Activated CD8-positive, alpha-beta memory T cell treated with anti-CD3 and anti-CD28 coated beads for 24 hours (primary cell): ENCODE measurements at places on chromosomes 6 and 20.
A peak's percentile ranks its signal among the peaks of the same experiment; 100 is the strongest.

GRCh38 chr6:1834207-1834606 is 224.5 kb downstream of the FOXC1 start:
- no peak for DNase-seq

DNA sequence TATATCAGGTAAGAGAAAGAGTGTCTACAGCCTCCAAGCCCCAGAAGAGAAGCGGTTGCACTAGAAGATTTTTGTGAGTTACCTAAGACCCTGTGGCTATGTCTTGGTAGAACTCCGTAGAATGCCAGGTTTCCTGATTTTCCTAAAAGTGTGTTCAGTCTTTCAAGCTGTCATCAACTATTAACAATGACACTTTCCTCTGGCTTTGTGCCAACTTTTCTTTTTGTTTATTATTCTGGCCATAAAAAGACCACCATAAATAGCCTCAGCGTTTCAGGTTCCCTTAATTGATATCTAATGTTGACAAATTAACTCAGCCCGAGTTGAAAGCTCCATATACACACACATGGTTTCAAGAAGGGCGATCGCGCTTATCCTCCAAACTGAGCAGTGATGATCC is 1.2 kb downstream of the PAK5 start:
- DNase-seq = no peak

GRCh38 chr6:45416700-45417099 is 39.0 kb upstream of the SUPT3H start:
- no peak for DNase-seq

DNA sequence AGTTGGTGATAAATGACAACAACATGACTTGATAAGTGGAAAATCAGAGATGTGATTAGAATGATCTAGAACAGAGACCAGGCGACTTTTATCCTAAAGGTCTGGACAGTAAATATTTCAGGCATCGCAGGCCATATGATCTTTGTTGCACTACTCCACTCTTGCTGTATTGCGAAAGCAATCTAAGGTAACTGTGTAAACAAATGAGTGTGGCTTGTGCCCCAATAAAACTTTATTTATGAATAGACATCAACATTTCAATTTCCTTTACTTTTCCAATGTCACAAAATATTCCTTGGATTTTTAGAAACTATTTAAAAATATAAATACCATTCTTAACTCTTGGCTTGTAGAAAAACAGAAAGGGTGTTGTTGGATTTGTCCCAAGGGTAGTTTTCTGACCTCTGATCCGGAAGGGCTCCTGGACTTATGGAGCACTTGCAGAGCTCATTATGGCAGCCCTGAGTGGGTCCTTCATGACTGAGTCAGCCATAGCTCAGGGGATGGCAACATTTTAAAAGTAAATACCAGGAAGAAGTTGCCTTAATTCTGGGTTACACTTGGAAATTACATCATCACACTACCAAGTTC is 34.5 kb downstream of the IL20RA start:
- no peak for DNase-seq

- no peak for DNase-seq
Observed at GRCh38 chr6:34362176-34362575, 30.3 kb downstream of the NUDT3 start.

DNA sequence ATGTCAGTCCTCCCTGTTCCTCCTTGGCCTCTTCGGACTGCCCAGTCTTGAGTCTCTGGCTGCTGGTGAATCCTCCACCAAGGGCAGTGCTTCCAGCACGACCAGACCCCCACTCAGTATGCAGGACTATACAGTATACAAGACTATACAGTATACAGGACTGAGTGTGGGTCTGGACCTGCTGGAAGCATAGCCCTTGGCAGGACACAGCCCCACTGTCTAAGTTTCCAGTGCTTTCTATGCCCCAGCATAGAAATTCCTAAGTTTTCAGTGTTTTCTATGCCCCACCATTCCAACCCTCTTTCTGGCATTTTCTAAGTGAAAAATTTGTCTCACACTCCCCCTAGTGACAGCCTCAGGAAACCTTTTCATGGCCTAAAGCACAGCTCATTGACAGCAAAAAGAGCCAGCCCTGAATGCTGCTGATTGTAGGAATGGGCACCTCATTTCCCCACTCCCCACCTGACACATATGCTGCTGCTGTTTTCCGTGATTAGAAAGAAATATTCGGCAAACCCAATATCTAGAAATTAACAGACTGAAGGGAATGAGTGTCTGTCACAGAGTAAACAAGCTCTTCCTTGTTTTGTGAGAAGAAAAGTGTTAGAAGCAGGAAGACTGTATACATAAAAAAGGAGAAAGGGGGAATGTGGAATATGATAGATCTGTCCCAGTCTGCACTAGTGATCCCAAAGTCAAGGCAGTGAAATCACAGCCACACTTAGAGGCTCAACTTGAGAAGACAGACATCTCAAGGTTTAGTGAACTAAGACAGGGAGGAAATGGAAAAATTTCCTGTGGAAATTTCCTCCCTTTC is 206.9 kb downstream of the IBTK start:
- DNase-seq = no peak

GRCh38 chr20:59999502-59999901 is 41.3 kb downstream of the CDH26 start:
- no peak for DNase-seq

DNA sequence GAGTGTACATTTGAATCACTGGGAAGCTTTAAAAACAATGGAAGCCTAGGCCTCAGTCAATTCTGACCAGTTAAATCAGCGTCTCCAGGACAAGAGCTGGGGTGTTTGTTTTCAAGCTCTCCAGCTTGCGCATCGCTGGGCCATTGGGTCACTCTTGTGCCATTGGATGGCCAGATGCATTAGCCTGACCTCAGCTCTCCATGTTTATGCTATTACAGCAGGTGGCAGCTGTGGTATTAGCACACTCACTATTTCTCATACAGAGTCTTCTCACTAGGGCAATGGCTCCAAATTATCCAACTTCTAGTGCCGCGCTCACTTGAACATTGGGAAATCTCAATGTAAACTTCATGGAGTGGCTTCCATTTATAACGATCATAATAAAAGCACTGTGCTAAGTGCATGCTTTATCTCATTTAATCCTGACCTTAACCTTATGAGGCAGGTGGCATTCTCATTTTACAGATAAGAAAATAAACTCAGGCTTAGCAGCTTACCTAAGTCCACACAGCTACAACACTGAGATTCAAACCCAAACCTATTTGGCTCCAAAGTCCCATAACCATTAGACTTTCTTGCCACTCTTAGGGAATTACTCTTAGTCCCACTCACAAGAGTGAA is 108.8 kb downstream of the PPP1R14C start:
- DNase-seq = no peak

- DNase-seq = no peak
Observed at GRCh38 chr6:38804358-38804757, 89.2 kb downstream of the DNAH8 start.

GRCh38 chr6:10315034-10315433 is 99.8 kb downstream of the TFAP2A start:
- no peak for DNase-seq

DNA sequence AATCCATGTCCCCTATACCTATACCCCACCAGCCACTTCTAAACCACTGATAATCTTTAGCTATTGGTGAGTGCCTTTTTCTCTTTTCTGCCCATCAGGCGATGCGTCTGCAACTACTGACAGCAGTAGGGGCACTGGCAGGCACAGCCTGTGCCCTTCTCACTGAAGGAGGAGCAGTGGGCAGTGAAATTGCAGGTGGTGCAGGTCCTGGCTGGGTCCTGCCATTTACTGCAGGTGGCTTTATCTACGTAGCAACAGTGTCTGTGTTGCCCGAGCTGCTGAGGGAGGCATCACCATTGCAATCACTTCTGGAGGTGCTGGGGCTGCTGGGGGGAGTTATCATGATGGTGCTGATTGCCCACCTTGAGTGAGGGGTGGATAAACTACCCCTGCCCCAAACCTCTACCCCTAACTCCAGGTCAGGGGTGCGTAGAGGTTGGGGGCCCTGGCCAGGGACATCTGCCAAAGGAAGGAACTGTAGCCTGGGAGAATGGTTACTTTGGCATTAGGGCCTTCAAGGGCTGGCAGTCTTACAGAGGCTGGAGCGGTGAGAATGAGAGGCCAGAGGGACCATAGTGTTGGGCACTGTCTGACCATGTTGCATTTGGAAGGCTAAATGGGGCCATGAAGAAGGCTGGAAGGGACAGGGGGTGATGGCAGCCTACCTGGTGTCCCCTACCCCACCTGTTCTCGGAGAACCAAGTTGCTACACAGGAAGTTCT is 851 bp upstream of the HSD17B8 start:
- no peak for DNase-seq

GRCh38 chr6:143513410-143513809 is 1.9 kb upstream of the FUCA2 start:
- no peak for DNase-seq

DNA sequence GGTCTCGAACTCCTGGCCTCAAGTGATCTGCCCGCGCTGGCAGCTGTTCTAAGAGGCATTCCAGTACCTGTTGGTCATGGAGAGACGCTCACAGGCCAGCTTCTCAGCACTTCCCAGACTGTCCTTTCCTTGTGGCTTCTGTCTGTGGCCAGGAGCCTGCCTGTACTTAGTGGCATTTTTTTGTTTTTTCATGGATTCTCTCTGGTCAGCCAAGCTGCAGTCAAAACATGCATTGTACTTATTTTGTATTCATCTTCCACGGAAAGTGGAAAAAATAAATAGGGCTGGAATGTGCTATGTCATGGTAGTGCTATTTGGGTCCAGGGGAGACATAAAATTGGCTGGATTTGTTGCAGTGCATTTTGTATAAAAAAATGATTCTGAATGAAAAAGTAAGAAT is 29.1 kb downstream of the ZDHHC14 start:
- DNase-seq = no peak

DNA sequence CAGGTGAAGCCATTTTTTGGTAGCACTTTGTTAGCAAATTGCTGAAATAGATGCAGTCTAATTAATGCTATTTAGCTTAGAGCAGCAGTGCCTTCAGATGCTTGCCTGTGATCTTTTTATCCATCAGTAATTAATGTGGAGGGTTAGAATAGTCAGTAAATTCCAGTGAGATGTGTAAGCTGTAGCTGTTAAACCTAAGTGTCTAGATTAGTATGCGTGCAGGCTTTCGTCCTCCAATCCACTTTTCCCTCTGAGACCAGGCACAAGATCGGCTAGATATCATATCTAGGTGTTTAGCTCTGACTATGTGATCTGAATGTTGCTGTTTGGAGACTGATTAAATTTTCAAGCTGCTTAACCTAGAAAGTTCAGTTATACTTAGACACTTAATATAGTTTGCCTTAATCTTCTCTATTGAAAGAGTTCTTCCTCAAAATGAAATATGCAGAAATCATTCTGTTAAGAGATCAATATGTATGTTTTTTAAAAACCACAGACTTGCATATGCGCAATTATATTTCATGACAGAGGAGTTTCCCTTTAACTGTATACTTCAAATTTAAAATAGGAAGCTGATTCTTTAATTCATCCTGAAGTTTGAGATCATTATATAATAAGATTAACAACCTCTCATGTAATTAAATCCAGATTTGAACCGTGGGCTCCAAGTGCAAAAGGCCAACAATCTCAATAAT is 41.2 kb downstream of the XRN2 start:
- DNase-seq = no peak

DNA sequence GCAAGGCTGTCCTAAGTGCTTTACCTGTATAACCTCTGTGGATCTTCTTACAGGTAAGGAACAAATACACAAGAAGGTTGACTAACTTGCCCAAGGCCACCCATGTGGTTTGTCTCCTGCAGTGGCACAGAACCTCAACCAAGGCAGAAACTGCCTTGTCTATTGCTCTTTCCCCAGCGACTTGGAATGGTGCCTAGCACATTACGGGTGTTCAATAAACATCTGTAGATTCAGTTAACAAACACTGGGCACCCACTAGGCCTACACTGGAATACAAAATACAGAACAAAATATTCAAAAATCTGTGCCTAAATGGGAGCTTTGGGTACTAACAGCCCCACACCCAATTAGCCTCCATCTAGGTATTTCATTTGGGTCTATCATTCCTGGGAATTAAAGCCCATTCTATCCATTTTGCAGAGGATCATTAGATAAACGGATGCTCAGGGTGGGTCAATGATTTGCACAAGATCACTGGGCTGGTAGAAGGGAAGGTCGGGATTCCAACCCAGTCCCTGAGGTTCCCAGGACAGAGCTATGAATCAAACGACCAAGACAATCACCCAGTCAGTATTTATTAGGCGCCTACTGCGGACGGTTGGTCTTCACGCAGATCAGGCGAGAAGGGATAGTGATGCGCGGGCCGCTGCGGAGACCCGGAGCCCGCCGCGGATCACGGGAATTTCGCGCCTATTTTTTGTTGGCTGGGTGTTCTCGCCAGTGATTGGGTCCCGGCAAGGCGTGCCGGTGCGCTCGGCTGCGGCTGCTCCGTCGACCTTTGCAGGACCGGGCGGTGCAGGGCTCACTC is at the start of gene STK35:
STK35 (plus strand) TSS at position 771 of the 808 bp plus-strand sequence. CDS start 55 bp downstream, outside the sequence.
- peak; percentile 56 for DNase-seq

DNA sequence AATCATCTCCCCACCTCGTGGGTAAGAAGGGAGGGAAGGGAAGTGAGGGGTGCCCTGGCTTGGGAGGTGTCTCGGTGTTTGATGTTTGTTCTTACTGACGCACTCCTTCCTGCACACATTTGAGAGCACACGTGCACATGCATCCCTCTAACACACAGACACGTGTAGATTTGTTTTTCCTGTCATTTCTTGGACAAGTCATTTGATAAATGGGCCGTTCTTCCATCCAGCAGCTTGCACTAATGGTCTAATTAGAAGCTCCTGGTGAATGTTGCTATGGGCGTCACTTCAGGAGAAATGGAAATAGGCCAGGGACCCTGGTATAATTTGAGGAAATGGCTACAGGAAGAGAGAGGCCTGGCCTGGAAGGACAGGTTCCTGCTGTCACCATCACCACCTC is 352.5 kb downstream of the CDH4 start:
- DNase-seq = no peak

GRCh38 chr6:125598422-125598821 is 151.0 kb upstream of the HEY2 start:
- no peak for DNase-seq

- no peak for DNase-seq
Observed at GRCh38 chr6:91317247-91317835, 730.5 kb upstream of the MAP3K7 start.

DNA sequence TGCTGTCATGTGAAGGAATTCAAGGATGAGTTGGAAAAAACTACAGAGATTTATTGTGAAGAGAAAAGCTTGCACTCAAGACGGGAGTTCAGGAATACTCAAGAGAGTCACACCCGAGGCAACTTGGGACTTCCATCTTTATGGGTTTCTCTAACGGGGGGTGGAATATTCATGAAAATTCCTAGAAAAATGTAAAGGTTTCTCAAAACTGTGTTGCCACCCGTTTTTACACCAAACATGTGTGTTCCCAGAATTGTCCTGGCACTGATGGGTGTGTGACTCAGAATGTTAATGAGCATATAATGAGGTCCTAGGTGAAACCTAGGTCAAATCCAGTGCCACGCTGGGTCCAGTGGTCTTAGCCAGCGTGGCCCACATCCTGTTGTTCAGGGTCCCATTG is 381.5 kb downstream of the CDH26 start:
- DNase-seq = no peak

GRCh38 chr6:45476341-45476740 is 98.6 kb upstream of the SUPT3H start:
- no peak for DNase-seq

GRCh38 chr6:90297115-90297866 is 648 bp upstream of the BACH2 start:
- DNase-seq = no peak
